ENCODE measurements at places on chromosomes 16 and 17.

- peak; percentile 77 for DNase-seq
These were observed 22.6 kb downstream of the GJD3 start for GRCh38 chr17:40341808-40342503.

DNA sequence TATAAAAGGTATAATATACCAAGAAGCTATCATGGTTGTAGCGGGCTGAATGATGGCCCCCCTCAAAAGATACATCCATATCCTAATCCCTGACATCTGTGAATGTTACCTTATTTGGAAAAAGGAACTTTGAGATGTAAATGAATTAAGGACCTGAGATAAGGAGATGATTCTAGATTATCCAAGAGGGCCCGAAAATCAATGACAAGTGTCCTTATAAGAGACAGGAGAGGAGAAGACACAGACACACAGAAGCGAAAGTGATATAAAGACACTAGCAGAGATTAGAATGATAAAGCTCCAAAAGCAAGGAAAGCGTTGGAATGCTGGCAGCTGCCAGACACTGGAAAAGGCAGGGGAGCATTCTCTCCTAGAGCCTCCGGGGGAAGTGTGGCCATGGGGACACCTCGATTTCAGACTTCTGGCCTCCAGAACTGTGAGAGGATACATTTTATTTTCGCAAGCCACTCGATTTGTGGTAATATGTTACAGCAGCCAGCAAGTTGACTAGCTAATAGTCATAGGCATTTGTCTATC is 12.5 kb upstream of the GP1BA start:
- DNase-seq = peak; percentile 30

DNA sequence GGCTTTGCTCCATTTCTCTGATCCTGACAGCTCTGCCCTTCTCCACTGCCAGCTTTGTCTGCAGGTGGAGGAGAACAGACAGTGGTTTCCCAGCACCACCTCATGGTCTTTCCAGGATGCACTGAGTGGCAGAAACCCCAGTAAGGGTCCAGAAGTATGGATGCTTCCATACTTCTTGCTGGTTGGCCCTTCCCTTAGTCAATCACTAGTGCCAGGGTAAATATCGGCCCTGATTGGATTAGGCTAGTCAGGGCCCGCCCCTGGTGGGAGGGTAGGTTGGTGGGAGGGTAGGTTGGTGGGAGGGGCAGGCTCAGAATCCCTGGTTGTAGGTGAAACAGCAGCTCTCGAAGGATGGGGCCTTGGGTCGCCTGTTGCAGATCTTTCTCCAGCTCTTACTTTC is 10.2 kb downstream of the RNF213 start:
- peak; percentile 31 for DNase-seq

- DNase-seq = no peak
These were observed 28.5 kb downstream of the CMIP start for GRCh38 chr16:81473066-81473488.

DNA sequence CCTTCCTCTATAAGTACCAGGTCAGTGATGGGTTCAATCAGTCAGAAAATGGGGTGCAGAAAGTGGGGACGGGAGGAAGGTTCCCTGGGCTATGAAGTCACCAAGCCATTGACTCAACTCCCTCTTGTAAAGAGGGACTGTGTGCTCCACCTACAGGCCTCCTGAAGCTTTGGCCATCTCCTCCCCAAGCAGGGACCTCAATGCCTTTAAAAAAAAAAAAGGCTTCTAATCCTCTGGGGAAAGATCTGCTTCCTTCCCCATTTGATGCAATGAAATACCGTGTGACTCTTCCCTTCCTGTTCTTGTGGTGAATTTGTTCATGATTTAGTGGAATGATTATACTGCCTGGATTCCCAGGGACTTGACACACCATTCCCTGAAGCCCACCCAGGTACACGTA is 30.8 kb downstream of the VWA3A start:
- DNase-seq = no peak

GRCh38 chr17:63476854-63477479 is at the start of gene ACE:
Gene ACE (plus strand): TSS chr17:63477061. CDS start chr17:63477095, 34 bp downstream.
- DNase-seq = peak; percentile 20

DNA sequence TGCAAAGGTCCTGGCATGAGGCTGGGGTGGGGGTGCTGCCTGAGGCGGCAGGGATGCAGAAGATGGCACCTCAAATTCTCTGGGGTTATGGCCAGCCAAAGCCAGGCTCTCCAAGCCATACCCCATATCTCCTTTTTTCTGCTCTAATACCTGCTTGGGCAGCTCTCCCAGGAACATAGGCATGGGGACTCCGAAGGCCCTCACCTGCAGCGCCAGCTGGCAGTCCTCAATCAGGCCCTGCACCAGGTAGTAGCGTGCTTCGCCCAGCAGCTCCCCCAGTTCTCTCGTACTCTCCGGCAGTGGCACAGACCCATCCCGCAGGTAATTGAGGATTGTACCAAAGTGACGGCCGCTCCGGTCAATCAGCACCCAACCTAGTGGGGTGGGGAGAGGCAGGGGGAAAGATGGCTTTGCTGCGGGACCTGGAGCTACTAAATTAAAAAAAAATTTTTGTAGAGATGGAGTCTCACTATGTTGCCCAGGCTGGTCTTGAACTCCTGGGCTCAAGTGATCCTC is 3.0 kb downstream of the KCTD13 start:
- no peak for DNase-seq

GRCh38 chr17:37273409-37274051 is 102.3 kb upstream of the C17orf78 start:
- peak; percentile 99 for DNase-seq

GRCh38 chr16:15427648-15428239 is 6.6 kb upstream of the BMERB1 start:
- DNase-seq = peak; percentile 77

DNA sequence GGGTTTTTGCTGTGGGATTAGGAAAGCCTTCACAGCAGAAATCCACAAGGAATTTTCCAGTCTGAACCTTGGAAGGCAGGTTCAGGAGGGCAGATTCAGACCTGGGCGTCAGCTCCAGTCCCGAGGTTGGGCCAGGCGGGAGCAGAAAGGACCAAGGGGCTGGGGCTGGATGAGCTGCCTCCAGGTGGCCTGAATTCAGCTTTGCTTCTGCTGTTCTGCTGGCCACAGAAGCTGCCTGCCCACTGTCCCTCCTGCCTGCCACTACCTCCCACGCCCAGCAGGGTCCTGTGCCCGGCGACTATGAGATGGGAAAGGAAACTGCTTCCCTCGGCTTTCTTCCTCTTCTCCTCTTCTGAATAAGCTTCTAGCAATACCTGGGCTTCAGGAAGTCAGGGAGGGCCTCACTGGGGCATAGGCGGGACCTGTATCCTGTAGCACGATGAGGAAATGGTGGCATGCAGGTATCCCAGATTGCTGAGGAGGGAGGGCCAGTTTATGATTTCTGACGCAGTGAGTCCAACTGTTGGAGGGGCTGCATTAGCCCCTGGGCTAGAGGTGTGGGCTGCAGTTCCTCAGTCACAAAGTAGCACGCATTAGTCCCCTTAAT is 18.4 kb downstream of the TBX4 start:
- DNase-seq = no peak

DNA sequence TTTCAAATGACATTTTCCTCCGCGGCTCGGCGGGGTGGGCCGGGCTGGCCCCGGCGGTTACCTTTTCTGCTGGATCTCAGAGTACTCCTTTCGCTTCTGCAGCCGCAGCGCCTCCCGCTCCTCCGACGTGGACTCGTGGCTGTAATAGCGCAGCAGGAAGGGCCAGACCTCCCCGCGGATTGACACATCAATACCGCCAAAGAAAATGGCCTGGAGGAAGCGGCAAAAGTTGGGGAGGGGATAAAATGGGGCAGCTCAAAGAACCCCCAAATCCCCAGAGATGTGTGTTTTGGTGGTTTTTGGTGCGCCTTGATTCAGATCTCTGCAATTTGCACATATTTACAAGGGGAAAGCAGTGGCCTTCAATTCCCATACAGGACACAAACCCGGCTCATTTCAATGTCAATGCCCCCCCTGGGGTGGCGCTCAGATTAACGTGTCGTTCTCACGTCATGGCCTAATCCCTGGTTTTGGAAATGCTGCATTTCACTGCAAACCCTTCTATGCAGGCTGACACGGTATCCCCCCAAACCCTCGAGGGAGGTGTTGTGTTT is 85.9 kb downstream of the TBC1D16 start:
- DNase-seq = no peak

GRCh38 chr16:29910819-29911675 is 10.8 kb downstream of the ASPHD1 start:
- DNase-seq = no peak

- peak; percentile 77 for DNase-seq
These were observed 67.1 kb upstream of the ZNF469 start for GRCh38 chr16:88315543-88316105.

GRCh38 chr17:70310221-70310672 is 140.9 kb downstream of the KCNJ2 start:
- no peak for DNase-seq

DNA sequence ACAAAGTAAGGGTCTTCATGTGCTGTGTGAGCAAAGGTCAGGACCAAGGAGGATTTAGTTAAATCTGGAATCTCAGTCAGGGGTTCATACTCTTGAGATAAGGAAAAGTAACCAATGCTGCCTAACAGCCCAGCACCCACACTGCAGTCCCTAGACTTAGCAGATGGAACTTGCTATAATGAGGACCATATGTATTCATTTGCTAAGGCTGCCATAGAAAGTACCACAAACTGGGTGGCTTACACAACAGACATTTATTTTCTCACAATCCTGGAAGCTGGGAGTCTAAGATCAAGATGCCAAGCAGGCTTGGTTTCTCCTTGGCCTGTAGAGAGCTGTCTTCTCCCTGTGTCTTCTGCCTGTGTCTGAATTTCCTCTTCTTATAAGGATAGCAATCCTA is 20.8 kb downstream of the ZP2 start:
- no peak for DNase-seq

- DNase-seq = no peak
These were observed 1053.4 kb upstream of the RBFOX1 start for GRCh38 chr16:6279286-6279685.

GRCh38 chr16:81167851-81168250 is 70.6 kb upstream of the BCO1 start:
- no peak for DNase-seq

GRCh38 chr16:86356804-86357203 is 153.5 kb upstream of the FOXF1 start:
- no peak for DNase-seq

- DNase-seq = no peak
These were observed 6.5 kb upstream of the ABR start for GRCh38 chr17:1186214-1186820.
